RWPE1 (cell line): ENCODE measurements at places on chromosomes 7 and 10.
A peak's percentile ranks its signal among the peaks of the same experiment; 100 is the strongest.

DNA sequence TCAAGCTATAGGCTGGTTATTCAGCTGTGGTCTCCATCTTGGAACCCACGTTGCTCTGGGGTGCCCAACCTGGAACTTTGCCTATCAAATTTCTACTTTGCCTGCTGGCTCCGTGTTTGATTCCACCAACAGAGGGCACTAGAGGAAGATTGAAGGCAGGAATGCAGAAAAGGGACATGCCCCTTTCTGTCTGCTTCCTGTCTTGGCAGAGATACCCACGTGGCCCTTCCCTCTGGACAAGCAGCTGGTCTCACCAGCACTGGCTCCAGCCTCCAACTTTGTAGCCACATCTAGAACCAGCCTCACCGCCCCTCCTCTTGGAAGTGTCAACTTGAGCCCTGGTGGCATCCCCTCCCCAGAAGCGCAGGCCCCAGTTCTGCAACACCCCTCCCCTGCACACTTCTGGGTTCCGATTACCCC is 52.1 kb upstream of the ZNF438 start:
- DNase-seq: peak; percentile 37

GRCh38 chr7:159280008-159280407 is 135.3 kb upstream of the VIPR2 start:
- no peak for DNase-seq

DNA sequence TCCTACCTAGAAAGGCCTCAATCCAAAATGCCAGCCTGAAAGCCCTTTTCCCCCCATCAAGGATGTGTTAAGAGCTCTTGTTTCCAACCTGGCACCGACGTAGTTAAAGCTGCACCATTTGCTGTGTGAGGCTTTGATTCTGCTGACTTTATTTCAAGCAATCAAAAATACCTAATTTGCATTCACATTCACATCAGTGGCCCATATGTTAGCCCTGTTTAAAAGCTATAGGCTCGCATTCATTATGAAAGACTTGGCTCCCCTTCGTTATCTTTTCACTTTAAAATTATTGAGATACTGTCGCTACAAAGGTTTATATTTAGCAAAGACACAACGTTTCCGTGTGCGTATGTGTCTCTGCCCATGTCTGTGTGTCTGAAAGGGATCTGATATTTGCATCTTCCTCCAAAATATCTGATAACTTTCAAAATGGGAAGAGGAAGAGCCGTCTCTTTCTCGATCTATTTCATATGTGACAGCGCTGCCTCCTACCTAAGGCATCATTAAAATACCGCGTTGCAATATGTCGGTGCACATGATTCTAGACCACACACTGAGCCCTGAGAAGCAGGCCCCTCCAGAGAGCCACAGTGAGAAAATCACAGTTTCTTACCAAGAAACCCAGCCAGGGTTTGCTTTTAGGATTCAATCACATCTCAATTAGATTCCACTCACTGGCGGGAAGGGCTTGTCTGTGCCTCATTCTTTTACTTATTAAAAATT is 57.1 kb upstream of the ITPRID1 start:
- no peak for DNase-seq

GRCh38 chr7:40356312-40356711 is 221.5 kb downstream of the SUGCT start:
- no peak for DNase-seq

DNA sequence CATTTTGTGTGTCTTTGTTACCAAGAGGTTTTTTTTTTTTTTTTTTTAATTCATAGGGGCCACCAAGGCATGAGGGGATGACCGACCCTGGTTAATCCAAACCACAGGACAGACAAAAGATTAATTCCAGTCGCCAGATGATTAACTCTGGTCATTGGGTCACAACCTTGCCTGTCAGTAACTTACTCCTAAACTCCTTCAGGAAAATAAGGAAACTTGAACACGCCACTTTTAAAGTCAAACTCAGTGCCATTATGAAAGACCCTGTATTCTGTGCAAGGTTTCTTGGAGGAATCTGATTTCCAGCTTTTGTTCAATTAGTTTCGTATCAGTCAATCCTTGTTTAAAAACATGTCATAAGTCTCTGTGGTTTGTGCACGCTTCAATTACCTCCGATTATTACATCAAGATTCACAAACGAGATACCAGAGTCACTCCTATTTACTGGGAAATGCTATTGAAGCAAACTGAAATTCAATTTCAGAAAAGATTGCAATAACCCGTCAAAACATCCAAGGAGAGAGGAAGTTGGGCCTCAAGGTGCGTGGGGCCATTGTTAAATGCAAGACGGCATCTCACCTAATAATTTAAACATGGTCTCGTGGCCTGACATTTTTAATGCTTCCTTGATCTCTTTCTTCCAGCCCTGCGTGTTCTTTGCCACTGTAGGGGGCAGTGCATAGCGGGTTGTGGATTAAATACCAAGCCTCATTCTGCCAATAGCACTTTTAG is 44.0 kb downstream of the NRP1 start:
- no peak for DNase-seq
